BE2C (cell line): ENCODE measurements at places on chromosomes 5 and 9.

- no peak for DNase-seq
Measured at GRCh38 chr5:102792705-102793104, 37.6 kb downstream of the PAM start.

GRCh38 chr9:127586537-127586936, 25.5 kb upstream of the STXBP1 start:
- DNase-seq, result peak; percentile 88

DNA sequence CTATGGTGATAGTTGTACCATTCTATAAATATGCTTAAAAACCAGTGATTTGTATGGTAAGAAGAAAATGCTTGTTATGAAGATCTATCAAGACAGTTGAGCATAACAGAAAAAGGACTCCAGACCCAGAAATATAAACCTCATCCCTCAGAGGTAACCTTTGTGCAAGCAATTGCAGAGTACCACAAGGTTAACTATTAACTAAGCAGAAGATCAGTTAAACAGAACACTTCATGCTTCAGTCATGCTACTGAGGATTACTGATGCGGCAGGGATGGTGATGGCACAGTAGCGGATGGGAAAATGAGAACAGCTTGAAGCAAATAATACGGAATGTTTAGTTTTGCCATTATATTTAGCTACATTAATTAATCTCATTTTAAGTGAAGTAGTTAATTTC, 45.5 kb downstream of the IARS1 start:
- DNase-seq, result no peak

DNA sequence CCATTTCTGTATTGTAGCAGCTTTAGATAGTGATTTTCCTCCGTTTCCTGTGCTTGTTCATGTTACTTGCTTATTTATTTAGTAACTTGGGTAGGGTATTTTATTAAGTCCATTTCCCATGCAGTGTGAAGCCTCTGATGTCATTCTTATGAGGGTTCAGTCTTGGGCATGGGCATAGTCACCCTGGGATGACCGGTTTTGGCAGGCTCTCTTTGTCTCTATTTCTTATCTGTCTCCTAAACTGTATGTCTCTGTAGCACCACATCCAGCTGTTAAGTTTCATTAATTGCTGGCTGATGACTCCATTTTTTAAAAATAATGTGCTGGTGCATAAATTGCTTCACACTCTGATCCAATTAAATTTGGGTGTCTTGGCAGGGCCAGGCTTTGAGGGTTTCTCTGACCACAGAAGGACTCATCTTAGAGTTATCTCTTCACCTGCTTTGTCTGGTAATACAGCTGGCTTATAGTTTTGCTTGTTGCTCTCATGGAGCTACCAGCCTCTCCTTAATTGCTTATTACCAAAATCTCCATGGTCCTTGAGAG, 173.3 kb upstream of the VLDLR start:
- DNase-seq, result no peak
